ENCODE measurements at places on chromosomes 5 and 9. TPM values are rescaled to one million over a fixed set of nuclear protein-coding genes. Genes with fewer than 3 reads are reported as not detected.

Gene NUP214
- 45.6 TPM for polyA plus RNA-seq

Gene CCNJL
- polyA plus RNA-seq = 8.6 TPM

Gene RNF14
- polyA plus RNA-seq = 45.4 TPM

Gene TLE1
- polyA plus RNA-seq = 43.6 TPM

Gene HAVCR2
- 2.3 TPM for polyA plus RNA-seq

Gene GRIN3A
- polyA plus RNA-seq = 2.0 TPM

Gene GABRA1
- polyA plus RNA-seq = 0.67 TPM

Gene PPP2R2B
- polyA plus RNA-seq = 0.28 TPM

Gene IL3
- polyA plus RNA-seq = not detected

Gene ZDHHC11
- 30.1 TPM for polyA plus RNA-seq

Gene COL15A1
- 3.7 TPM for polyA plus RNA-seq

Gene GPR21
- polyA plus RNA-seq = not detected

Measured in left lung (tissue), 14 donors.